ENCODE measurements at places on chromosomes 12 and 14.

- DNase-seq: no peak
Measured at GRCh38 chr12:93279565-93280412, 97.9 kb upstream of the NUDT4 start.

DNA sequence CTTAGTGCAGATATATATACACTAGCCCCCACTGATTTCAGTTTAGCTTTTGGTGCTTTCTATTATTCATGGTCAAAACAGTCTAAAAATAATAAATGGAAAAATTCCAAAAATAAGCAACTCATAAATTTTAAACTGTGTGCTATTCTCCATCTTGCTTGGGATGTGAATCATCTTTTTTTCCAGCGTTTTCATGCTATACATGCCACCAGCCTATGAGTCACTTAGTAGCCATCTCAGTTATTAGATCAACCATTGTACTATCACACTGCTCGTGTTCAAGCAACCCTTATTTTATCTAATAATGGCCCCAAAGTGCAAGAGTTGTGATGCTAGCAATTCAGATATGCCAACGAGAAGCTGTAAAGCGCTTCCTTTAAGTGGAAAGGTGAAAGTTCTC lies 73.9 kb upstream of the KRR1 start:
- no peak for DNase-seq

- no peak for DNase-seq
Measured at GRCh38 chr12:94969424-94969823, 34.1 kb downstream of the NDUFA12 start.

DNA sequence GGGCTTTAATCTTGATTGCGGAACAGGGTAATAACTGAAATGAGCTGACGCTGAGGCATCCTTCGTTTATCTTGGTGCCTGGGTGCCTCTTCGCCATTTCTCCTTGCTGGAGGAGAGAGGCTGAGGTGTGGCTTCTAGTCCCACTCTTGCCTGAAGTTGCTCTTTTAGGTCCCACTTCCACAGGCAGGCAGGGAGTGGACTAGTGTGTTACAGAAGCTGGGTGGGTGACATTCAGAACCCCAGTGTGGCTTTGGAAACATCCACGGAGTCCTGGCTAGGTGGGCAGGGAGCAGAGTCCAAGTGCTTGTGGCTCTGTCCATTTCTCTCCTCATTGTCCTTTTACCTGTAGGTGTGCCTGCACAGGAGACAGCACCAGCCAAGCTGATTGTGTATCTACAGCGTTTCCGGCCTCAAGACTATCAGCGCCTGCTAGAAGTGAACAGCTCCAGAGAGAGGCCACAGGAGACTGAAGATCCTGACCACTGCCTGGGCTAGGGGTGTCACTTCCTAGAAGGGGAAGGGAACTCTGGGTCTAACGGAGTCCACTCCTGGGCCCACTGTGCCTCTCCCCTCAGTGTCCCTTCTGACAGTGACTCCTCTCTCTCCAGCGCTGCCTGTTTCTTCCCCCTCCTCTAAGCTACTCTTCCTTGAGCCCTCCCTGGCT lies 2.4 kb downstream of the THTPA start:
- DNase-seq: no peak

DNA sequence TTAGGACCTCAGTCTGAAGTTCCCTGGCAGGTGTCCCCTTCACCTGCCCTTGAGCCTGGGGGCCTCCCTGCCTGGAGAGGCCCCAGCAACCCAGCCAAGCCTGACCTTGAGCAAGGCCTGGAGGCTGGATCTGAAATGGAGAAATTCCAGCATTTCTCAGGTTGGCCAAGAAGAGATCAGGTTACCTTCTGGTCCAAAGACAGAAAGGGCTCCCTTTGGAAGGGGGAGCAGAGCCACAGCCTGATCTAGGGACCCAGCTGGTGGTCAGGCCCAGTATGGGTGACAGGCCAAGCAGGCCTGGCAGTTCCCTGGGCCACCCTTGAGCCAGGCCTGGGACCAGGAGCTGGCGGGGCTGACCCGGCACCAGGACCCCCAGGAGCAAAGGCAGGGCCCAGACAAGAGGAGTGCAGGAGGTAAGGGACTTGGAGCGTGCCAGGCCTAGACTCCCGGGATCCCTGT lies 82.8 kb downstream of the TNFAIP2 start:
- DNase-seq: no peak

DNA sequence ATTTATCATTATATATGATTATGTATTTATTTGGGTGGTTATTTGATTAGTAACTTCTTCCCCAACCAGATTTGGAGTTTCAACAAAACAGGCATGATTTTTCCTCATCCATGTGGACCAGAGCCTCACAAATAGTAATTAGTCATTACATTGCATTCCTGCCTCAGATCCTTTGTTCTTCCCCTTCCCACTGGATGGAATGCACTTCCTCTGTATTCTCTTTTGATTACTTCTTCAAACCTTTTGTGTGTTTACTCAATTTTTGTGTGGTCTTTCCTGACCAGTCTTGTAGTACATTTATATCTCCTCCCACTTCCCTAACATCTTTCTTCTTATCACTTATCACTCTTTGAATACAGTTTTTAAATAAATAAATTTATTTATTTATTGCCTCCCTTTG lies 15.5 kb downstream of the SYT1 start:
- DNase-seq: no peak

- DNase-seq: no peak
Measured at GRCh38 chr12:88471331-88472045, 108.8 kb downstream of the KITLG start.

GRCh38 chr14:90717916-90718315 lies 98.3 kb downstream of the TTC7B start:
- no peak for DNase-seq

- no peak for DNase-seq
Measured at GRCh38 chr12:89663577-89664357, 44.9 kb downstream of the ATP2B1 start.

DNA sequence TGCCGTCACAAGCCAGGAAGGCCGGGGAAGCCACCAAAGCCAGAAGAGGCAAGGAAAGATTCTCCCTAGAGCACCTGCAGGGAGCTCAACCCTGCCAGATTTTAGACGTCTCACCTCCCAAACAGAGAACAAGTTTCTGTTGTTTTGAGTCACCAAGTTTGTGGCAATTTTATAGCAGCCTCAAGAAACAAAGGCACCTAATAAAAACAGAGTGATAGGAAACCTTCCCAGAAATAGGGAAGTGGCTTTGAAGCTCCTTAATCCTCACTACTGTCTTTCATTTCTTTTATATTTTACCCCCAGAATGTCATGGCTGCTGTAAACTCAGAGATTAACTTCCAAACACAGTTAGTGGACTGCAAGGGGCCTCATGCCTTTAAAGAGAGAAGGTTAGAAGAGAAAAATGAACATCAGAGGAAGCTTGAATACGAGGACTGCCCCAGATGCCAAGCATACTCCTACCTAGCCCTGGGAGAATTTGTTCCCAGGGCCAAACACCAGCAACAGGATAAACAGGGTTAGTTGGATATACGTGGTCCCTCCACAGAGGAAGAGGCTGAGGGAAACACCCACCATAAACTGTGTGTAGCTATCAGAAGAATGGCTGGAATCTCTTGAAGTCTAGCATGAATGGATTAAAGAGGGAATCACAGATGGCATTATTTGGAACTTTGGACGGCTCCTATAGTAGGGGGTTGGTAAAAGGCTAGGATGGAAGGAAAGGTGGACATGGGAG lies 148.3 kb downstream of the KCNA5 start:
- no peak for DNase-seq

- no peak for DNase-seq
Measured at GRCh38 chr12:22064968-22065367, 18.9 kb downstream of the CMAS start.

DNA sequence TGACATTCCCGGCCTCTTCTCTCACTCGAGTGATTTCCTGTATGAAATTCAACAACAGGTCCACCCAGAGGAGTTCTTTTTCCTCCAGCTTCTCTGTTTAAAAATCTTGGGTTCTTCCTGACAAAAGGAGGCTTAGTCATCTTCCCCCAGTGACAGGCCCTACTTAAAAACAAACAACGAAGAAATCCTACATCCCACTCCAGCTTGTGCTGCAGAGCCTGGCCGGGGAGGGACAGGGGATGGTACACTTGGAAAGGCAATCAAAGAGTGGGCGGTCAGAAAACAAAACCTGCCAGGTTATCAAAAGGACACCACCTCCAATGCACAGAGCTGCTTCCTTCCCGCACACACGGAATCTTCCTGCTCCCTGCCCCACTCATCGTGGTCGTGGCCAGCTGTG lies 101.3 kb downstream of the CACNA1C start:
- no peak for DNase-seq

GRCh38 chr14:90676356-90676755 lies 139.9 kb downstream of the TTC7B start:
- no peak for DNase-seq

GRCh38 chr12:76764856-76765255 lies 941 bp downstream of the ZDHHC17 start:
- DNase-seq: no peak

GRCh38 chr12:109388167-109388563 lies 40.5 kb downstream of the MYO1H start:
- DNase-seq: no peak

GRCh38 chr12:113408756-113409298 lies 5.1 kb upstream of the SDS start:
- no peak for DNase-seq

GRCh38 chr12:111869671-111870070 lies 27.6 kb downstream of the MAPKAPK5 start:
- no peak for DNase-seq

DNA sequence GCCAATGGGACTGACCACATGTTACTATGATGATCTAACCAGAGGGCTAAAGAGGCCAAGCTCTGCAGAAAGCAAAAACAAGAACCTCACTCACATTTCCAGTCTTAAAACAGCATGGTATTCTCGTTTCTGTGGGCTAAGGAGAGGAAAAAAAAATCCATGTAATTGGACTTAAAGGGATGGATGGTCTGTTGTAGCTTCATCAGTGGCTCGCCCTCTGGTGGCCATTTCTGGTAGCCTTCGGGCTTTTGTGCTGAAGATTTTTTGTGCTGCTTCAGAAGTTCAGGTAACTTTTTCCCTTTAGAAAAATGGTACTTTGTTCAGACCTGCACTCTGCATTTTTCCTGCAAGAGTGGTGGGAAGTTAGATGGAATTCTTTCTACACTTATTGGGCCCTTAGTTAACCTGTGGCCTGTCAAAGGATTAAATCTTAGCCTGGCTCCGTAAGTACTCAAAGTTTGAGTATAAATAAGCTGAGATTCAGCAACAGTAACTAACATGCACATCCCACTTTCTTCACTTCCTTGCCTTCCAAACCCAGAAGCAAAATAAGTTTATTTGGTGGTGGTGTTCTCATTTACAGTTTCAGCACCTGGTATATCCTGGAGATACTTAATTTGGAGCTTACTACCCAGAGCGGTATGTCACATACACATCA lies 22.3 kb downstream of the DCAF4 start:
- DNase-seq: peak; percentile 34

DNA sequence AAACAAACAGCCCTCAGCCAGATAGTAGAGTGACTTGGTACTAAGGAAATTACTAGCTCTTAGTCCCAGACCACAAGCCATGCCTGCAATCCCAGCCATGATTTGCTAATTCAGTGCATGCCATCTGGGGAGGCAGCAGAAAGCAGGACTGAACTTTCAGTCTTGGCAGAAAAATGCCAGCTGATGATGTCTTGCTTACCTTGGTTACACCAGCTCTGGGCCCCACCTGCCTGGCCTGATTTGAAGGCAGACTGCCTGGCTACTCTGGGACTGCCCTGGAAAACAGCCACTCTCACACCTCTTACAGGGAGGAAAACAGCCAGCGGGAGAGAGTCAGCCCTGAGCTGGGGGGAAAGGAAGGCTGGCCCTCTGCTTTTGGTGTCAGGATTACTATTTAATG lies 4.6 kb upstream of the UNC119B start:
- DNase-seq: no peak

GRCh38 chr12:9124383-9125031 lies 8.8 kb upstream of the A2M start:
- DNase-seq: no peak

- DNase-seq: no peak
Measured at GRCh38 chr14:49992901-49993339, 100.0 kb downstream of the ARF6 start.

GRCh38 chr14:63499701-63500250 lies 43.4 kb downstream of the PPP2R5E start:
- DNase-seq: no peak

GRCh38 chr12:74111688-74112360 lies 425.8 kb upstream of the ATXN7L3B start:
- no peak for DNase-seq

DNA sequence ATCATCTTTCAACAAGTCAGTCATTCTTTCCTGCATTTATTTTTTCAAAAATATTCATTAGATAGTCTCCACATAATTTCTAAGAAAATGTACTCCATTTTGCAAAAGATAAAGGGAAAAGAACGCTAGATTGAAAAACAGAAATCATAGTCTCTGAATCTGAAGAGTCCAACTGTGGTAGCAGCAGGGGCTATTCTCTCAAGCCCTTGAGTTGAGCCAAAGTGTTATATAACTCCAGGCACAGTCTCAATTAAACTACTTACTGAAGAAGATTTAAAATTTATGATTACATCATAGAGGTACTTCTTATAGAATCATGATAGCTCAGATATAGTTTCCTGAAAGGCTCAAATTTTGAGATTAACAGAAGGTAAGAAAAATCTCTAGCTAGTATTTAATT lies 5.8 kb downstream of the LDHB start:
- DNase-seq: no peak

GRCh38 chr14:88518592-88519512 lies 36.0 kb downstream of the PTPN21 start:
- no peak for DNase-seq

DNA sequence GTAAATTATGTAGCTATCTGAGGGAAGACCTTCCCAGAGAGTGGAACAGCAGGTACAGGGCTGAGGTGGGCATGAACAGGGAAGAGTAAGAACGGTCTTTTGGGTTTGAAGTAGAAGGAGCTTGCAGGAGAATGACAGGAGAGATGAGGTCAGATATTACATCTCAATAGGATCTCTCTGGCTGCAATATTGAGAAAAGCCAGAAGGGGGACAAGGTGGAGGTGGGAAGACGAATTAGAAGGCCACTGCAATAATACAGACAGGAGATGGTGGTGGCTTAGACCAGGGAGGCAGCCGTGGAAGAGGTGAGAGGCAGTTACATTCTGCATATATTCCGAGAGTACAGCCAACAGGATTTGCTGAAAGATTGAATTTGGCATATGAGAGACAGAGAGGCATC lies 310.2 kb downstream of the APAF1 start:
- no peak for DNase-seq

DNA sequence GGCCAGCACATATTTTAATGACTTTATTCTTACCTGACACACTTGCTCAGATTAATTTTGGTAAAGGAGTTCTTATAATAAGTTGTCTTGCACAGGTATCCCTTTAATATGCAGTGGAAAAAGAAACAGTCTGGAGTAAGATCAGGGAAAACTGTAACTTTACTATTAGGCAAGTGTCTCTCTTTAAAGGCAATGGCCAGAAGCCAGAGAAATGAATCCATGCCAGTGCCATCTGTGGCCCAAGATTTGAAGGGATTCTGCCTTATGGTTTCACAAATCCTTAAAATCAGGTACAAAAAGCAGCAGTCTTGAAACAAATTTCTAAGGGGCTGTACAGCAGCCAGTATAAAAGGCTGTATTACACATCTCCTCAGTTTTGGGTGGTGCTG lies 22.4 kb downstream of the NFYB start:
- no peak for DNase-seq
